T-helper 2 cell (primary cell): ENCODE measurements at places on chromosomes 3 and 15.

- DNase-seq = no peak
These were observed 309.3 kb upstream of the UBE2E2 start for GRCh38 chr3:22893644-22894325.

DNA sequence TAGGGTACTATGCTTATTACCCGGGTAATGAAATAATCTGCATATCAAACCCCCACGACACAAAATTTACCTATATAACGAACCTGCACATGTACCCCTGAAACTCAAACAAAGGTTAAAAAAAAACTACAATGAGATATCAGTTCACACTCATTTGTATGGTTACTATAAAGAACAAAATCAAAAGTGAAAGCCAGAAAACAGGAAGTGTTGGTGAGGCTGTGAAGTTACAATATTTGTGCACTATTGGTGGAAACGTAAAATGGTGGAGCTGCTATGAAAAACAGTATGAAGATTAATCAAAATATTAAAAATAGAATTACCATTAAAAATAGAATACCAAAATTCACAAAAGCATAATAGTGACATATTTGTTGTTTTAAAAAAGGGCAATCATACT, 128.9 kb downstream of the ZIC1 start:
- no peak for DNase-seq

GRCh38 chr3:49465270-49466034, 4.6 kb upstream of the DAG1 start:
- DNase-seq = no peak

DNA sequence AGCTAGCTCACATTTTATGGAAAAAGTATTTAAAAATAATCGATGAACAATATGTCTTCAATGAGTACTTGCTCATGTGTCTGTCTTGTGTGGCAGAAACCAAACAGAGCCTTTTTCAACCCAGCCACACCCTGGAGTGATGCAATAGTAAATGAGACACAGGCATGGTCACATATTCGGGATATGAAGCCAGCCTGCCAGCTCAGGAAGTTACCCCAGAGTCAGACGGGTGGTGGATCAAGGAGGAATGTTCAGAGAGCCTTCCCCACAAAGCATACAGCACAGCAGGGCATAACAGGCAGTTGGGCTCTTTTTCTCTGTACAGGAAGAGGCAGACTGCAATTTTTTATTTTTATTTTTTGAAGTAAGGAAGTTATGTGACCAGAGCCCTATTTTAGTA, 27.3 kb downstream of the LARP6 start:
- no peak for DNase-seq
